ENCODE measurements at places on chromosomes 12 and 14. TPM values are rescaled to one million over a fixed set of nuclear protein-coding genes. Genes with fewer than 3 reads are reported as not detected.

DNA sequence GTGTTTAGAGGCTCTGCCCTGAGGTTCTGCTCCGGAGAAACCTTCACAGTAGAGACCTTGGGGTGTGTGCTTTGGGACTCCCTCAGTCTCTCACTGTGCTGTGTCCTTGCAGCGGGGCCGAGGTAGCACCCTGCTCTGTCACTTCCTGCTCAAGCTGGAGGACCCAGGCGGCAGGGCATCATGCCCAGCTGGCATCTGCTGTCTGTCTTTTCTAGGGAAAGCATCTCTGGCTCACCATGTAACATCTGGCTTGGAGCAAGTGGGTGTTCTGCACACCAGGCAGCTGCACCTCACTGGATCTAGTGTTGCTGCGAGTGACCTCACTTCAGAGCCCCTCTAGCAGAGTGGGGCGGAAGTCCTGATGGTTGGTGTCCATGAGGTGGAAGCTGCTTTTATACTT lies 124.5 kb downstream of the ESRRB start:
- no peak overlapping the region for H3K27ac ChIP-seq
- H3K36me3 ChIP-seq = no peaks in the 10 kb centered on the region
- H3K27me3 ChIP-seq = no peaks in the 10 kb centered on the region
- H3K4me3 ChIP-seq = no peak overlapping the region
- H3K4me1 ChIP-seq = no peaks in the 10 kb centered on the region

GRCh38 chr12:32303174-32303549 lies 96.2 kb upstream of the FGD4 start:
- DNase-seq = no peak
- no peak overlapping the region for H3K4me3 ChIP-seq
- H3K4me1 ChIP-seq = no peaks in the 10 kb centered on the region
- H3K27me3 ChIP-seq = no peaks in the 10 kb centered on the region

- no peak overlapping the region for H3K4me3 ChIP-seq
- DNase-seq = no peak
- H3K4me1 ChIP-seq = no peaks in the 10 kb centered on the region
- no peaks in the 10 kb centered on the region for H3K27me3 ChIP-seq
Measured at GRCh38 chr12:71216725-71217579, 59.2 kb upstream of the TSPAN8 start.

FSCB gene
- not detected for total RNA-seq

SPX gene
- total RNA-seq = 0.69 TPM

- H3K4me1 ChIP-seq = peaks cover 32% of the 10 kb centered on the region
- H3K36me3 ChIP-seq = no peaks in the 10 kb centered on the region
- H3K27me3 ChIP-seq = no peaks in the 10 kb centered on the region
- no peak for DNase-seq
Measured at GRCh38 chr14:64728106-64728505, 23.9 kb downstream of the PLEKHG3 start.

DNA sequence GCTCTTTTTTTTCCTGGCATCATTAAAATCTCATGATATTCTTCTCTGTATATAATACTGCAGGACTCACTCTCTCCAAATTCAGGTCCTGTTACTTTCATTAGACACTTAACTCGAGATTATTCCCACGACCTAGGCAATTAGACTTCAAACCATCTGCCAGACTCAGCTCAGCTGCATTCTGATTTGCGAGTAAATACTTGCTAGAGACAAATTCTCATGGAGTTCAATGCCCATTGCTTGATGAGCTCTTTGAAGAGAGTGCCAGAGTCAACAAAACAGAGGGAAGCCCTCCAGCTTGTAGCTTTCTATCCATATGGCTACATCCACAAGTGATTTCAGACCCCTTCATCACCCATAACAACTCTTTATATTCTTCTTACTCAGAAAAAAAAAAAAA lies 88.3 kb downstream of the GTF2A1 start:
- H3K4me1 ChIP-seq = no peaks in the 10 kb centered on the region
- DNase-seq = no peak
- peaks cover 4% of the 10 kb centered on the region for H3K27me3 ChIP-seq
- no peaks in the 10 kb centered on the region for H3K36me3 ChIP-seq
- no peak overlapping the region for H3K4me3 ChIP-seq
- H3K27ac ChIP-seq = no peak overlapping the region

GRCh38 chr12:51907083-51907855 lies at the start of gene ACVRL1:
ACVRL1 (plus strand) TSS chr12:51907504; CDS start chr12:51912475, 4,971 bp downstream.
- no peaks in the 10 kb centered on the region for H3K36me3 ChIP-seq
- H3K4me1 ChIP-seq = no peaks in the 10 kb centered on the region
- H3K4me3 ChIP-seq = no peak within 1 kb of the TSS
- H3K27me3 ChIP-seq = peaks cover 4% of the 10 kb centered on the region

TPPP2 gene
- not detected for total RNA-seq

DNA sequence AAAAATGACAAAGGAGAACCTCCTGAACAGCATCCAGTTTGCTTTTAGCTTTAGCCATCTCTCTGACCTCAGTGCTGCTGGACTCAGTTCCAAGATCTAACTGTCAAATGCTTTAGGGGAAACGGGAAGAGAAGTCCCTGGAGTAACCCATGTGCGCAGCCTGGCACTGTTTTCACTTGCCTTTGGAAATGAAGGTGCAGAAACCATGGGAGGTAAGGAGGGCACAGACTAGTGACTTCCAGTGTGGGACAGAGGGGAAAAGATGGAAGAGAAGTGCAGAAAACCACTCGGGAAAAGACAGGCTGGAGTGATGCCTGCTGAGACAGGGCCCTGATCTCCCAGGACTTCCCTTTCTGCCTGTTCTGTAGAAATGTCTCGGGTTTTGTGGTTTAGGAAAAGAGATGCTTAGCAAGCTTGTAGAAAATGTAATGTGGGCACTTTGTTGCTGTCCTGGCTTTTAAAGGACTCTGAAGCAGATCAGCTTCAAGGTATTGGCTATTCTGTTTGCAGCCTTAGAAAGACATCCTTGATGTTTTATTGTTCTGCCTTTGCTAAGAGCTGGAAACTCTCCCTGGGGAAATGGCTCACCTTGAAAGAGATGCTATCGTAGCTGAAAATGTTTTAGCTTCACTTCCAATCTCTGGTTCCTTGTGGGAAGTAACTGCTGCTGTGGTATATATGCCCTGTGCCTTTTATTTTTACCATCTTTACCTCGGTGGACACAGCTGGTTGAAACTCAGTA lies 124.6 kb upstream of the HIF1A start:
- H3K27ac ChIP-seq = no peak overlapping the region
- H3K4me3 ChIP-seq = no peak overlapping the region
- H3K27me3 ChIP-seq = no peaks in the 10 kb centered on the region
- no peaks in the 10 kb centered on the region for H3K4me1 ChIP-seq
- no peak for DNase-seq
- H3K36me3 ChIP-seq = no peaks in the 10 kb centered on the region

Measured in naive thymus-derived CD4-positive, alpha-beta T cell (primary cell).